CD14-positive monocyte (primary cell): ENCODE measurements at places on chromosomes 11 and 22.

DNA sequence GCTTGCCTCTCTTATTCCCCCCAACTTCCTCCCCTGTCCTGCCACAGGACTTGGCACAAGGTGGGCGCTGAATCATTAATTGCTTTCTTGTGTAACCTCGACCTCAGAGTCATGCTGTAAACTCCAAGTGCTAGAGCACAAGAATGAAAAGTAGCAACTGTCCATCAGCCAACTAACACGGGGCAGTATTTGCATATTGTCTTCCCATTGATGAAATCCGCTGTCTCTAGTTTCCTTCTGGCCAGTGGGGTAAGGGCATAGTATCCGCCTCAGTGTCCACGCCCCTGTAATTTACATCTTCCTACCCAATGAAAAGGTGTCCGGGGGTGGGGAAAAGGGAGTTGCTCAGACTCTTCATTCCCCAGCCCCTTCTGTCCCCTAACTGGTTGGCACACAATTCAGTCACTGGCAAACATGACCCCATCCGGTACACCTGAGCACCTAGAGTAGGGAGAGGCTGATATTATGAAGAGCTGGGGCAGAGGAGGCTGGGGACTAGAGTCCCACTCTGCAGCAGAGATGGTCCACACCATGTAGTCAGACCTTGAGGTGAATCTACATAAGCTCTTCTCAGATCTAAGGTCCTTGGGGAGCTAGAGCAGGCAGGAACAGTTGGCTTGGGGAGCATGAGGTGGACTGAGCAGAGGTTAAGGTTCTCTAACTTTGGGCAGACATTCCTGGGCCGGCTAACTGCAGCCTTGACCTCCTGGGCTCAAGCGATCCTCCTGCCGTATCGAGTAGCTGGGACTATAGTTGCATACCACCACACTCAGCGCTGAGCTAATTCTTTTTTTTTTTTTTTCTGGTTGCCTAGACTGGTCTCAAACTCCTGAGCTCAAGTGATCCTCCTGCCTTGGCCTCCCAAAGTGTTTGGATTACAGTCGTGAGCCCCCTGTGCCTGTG, 6.8 kb upstream of the GGA1 start:
- no peak for DNase-seq

DNA sequence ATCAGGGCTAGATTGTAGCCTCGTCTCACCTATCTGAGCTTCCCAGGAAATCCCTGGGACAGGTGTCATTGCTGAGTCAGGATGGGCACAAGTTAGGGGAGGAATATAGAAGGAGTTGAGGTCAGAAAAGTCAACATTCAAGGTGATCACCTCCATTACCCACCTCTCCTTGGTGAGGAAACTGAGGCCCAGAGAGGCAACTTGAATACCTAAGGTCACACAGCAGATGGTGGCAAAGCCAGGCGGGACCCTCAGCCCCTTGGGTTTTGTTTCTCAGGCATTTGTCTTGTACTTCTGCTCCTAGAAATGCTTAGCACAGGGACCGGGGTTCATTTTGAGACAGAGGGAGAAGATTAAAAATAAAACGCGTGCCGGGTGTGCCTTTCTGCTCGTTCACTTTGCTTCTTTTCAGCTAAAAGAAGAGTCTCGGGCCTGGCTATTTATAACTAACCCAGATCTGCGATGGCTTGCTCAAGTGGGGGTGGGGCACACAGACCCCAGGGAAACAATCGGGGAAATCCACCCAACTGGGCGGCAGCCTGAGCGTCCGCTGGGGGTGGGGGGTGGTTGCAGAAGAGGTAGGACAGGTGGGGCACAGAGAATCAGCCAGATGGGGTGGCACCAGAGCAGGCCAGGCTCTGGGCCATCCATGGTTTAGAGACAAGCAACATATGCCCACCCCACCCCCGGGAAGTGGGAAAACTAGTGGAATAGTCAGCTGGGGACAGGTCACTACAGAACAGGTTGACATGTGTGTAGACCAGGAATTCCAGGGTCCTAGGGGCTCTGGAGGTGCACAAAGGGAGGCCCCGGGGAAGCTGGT, 3.9 kb upstream of the GNAZ start:
- no peak for DNase-seq

GRCh38 chr11:95092549-95093324, 3.1 kb downstream of the ENDOD1 start:
- DNase-seq: peak; percentile 20

GRCh38 chr11:69448471-69449284, 32.8 kb upstream of the LINC01488 start:
- no peak for DNase-seq

DNA sequence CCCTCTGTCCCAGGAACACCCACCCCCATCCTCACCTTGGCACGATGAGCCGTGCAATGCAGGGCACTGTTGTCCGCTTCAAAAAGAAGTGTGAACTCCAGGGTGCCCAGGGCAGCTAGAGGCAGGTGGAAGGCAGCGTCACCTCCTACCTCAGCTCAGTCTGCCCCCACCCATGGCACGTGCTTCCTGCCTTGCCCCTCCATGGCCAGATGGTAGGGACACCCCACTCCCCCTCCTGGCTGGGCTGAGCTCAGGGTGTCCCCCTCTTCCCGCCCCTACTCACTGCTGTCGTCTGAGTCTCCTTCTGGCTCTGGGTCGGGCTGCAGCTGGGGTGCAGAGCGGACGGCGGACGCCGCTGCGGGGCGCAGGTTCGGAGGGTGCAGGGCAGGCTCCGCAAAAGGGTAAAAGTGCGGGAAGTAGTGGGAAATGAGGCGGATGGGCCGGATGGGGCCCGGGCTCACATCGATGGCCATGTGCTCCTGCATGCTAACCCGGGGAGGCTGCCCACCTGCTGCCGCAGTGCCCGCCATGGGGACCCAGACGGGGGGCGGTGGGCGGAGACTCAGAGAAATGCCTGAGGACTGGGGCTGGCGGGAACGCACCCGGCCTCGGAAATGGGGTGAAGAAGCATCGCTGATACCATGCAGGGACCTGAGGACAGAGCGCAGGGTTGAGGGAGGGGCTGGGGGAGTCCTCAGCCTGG, 9.1 kb downstream of the NDUFV1 start:
- peak; percentile 7 for DNase-seq

GRCh38 chr11:11923828-11924227, 82.1 kb downstream of the USP47 start:
- DNase-seq: no peak

- no peak for DNase-seq
Measured at GRCh38 chr22:30877662-30878515, 90.7 kb downstream of the MORC2 start.

GRCh38 chr22:17724678-17725499, 49.4 kb downstream of the BID start:
- no peak for DNase-seq

DNA sequence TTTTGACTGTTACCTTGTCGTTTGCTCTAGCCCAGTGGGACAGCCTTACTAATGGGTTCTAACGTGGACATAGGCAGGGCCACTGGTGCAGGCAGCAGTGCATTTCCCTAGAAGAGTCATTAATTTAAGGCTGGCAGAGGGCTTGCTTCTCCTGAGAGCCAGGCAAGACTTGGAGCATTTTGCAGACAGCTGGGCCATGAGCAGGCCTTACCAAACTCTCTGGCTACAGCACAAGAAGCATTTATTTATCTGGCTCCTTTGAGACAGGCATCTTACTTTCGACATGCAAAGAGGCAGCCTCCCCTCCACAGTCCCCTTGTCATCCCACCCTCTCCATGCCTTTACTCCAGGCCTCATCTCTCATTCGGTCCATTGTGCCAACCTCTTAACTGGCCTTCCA, 139.9 kb downstream of the CSNK2A3 start:
- no peak for DNase-seq

DNA sequence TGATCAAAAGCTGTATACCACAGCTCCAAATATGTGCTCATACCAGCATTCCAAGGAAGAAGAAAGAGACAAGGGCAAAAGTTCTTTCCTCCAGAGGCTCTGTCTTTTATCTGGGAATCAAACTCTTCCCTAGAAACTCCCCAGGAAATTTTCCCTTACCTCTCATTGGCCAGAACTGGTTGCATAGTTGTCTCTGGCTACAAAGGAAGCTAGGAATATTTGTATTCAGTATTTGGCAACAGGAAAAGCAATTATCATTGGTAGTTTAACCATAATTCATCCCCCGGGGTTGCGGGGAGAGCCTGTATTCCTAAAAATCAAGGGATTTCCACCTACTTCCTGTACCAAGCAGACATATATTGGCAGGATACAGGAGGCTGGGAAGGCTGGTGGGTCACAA, 10.5 kb upstream of the ZFTA start:
- DNase-seq: no peak

DNA sequence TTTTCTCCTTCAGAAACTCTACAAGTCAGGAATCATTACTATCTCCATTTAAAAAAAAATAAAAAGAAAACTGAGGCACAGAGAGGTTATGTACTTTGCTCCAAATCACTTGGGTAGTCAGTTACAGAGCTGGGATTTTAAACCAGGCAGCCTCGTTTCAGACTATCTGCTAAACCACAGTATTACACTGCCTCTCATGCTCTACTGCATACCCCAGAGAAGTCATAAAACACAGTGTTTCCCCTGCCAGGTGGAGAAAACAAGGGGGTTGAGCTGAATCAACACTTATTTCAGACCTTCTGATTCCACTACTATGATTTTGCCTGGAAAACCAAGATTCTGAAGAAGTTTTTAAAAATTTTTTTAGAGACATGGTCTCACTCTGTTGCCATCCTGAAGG, 132.9 kb upstream of the POU2AF2 start:
- no peak for DNase-seq

- no peak for DNase-seq
Measured at GRCh38 chr22:39456522-39457197, at the start of gene MGAT3. Gene MGAT3 (plus strand): TSS chr22:39457012. CDS start chr22:39487348, 30,336 bp downstream.

- DNase-seq: no peak
Measured at GRCh38 chr11:117782101-117782500, 14.9 kb downstream of the DSCAML1 start.

DNA sequence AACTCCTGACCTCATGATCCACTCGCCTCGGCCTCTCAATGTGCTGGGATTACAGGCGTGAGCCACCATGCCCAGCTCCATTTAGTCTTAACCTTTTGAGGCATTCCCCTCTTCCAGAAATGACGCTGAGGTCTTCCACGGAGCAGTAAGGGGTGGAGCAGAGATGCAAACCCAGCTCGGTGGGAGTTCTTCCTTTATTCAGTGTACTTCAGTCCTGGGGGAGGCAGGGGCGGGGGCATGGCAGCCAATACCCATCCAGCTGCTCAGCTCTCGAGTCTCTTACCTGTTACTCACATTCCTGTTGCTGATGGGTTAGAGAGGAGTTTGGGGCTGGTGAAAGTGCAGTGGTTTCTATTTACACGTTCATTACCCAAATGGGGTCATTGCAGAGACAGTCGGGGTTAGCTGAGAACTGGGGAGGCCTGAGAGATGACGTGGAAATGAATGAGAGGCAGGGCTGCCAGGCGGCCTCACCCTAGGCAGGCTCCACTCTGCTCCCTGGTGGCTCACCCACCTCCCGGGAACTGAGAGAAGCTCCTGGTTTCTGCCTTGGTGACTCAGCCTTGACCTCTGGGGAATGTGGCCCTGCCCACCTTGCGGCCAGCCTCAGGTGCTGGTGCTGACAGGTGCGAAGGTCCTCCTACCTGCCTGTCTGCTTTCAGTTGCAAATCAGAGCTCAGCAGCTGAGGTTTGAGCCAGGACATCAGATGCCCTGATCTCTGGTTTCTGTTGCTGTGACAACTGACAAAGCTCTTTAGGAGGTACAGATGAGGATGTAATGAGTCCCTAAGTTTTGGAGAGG, 13.4 kb upstream of the ST14 start:
- DNase-seq: no peak

- no peak for DNase-seq
Measured at GRCh38 chr11:72391638-72392423, 42.5 kb downstream of the CLPB start.

DNA sequence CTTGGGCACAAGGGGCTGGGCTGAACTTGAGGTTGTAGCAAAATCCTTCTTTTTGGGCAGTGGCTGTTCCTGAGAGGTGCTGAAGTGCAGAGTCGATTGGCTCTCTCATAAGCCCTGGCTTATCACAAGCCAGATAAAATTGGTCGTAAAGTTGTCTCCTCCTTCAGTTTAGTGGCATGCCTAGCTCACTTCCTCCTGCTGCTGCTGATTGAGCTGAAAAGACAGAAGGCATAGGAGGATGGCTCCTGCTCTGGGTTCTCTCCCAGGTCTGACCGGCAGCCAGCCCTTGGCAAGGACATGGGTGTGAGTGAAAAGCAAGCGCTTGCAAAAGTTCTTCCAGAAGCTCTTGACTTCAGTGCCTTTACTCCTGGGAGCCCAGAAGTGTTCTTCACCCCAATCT, 83.9 kb downstream of the LDLRAD3 start:
- DNase-seq: no peak

DNA sequence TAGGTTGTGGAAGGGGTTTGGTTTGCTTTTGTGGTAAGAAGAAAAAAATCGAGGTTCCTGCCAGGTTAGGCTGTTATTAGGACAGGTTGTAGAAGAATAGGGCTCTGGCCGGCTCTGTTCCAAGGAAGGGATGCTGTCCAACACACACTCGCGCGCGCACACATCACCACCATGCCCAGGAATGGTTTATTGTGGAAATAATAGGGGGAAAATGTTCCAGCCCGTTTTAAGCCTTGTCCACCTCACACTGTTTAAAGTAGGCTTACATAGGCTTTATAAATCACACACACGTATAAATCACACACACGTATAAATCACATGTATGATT, 1.2 kb upstream of the ARHGAP20 start:
- no peak for DNase-seq

DNA sequence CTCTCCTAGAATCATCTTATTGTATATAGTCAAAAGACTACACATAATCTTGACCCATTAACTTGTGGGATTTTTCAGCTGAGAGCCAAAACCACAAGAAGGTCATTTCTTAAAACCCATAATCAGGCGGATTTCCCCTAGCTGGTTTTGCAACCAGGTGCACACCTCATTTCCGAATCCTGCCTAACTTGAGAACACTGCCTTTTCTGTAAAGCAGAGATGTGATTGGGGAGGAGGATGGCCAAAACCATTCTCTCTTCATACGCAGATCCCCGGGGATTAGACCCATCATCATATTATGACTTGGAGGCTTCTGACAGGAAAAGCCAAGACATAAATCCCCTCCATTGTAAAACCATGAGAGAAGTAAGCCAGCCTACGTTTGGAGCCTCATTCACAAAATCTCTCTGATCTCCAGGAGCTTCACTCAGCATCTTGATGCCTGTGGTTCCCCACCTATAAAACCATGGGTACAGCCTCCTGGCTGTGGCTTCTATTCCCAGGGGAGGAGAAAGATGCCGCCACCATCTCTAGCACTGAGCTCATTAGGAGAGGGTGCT, 191.3 kb downstream of the KIF18A start:
- DNase-seq: no peak

DNA sequence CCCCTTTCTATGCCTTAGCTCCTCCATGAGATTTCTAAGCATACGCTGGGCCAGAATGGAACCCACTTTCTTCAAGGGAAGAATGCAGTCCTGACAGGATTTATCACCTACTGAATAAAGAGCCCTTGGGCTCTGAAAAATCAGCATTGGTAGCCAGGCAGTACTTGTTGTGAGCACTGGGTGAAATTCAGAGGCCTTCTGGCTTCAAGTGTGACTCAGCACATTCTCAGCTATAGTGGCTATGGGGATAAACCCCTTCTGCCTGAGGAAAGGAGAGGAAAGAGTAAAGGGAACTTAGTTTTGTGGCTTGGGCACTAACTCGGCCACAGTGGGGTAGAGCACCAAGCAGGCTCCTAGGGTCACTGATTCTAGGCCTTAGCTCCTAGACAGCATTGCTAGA, 574.8 kb downstream of the JRKL start:
- no peak for DNase-seq
